Amniotic epithelial cell (primary cell): ENCODE measurements at places on chromosomes 1 and 21.

GRCh38 chr21:33412832-33413519 lies 9.8 kb downstream of the IFNGR2 start:
- DNase-seq = peak; percentile 27

GRCh38 chr1:227490001-227490400 lies 73.4 kb upstream of the ZNF678 start:
- no peak for DNase-seq

GRCh38 chr21:44506279-44507255 lies 33.4 kb downstream of the KRTAP10-1 start:
- no peak for DNase-seq

- DNase-seq = no peak
These were observed 11.7 kb downstream of the GADD45A start for GRCh38 chr1:67696708-67697107.

DNA sequence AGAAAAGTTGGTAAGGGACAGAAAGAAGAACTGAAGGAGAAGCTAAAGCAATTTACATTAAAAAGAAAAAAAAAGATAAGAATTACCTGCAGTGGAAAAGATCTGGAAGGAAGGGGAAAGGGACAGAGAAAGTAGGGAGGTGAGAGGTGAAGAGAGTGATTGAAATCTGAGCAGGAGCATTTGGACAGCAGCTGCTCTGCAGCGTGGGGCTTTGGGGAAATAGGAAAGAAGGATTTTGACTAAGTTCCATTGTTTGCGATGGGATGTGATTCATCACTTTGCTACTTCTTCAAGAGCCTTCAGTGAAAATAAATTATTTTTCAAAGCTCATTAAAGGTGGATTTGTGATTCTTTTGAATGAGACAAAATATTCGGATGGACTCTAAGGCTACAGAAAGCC lies 26.1 kb upstream of the NMNAT2 start:
- DNase-seq = no peak

DNA sequence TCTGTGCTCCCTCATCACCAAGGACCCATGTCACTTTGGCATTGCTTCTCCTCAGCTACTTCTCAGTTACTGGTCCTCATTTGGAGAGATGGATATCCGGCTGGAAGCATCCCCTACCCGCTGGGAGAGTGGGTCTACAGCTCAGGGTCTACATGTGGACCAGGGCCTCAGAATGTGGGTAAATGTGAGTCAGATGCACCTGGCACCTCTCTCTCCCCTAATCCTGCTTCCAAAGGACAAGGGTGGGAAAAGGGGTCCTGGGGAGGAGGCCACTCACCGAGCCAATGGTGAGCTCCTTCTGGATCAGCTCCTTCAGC lies 908 bp downstream of the S100A6 start:
- no peak for DNase-seq

DNA sequence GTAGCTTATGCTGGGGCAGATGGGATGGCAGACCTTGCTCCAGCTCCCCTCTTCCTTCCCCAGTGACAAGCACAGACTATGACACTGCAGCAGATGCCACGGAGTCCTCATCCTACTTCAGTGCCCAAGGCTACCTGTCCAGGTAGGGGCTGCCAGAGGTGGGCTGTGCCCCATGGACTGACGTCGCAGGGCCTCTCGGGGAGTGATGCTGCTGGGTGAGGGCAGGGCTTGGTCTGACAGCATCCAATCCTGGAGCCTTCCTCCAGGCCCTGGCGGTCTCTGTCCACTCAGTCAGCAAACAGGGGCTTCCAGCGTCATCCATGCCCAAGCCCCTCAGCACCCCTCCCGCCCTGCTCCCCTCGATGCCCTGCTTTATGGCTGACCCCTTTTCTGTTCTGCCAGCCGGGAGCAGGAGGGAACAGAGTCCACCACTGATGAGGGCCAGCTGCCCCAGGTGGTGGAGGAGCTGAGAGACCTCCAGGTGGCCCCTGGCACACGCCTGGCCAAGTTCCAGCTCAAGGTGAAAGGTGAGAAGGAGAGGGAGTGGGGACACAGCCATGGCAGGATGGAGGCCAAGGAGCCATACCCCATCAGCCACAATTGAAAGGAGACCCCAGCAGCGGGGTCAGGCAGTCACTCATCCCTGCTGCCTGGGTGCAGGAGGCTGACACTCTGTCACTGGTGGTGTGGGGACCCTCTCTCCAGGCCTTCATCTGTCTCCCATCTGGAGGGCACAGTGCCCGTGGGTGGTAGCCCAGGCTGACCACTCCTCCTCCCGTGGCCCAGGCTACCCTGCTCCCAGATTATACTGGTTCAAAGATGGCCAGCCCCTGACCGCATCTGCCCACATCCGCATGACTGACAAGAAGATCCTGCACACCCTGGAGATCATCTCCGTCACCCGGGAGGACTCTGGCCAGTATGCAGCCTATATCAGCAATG lies 73.6 kb downstream of the TRIM11 start:
- DNase-seq = no peak

GRCh38 chr21:33455686-33456446 lies 23.9 kb downstream of the TMEM50B start:
- no peak for DNase-seq

DNA sequence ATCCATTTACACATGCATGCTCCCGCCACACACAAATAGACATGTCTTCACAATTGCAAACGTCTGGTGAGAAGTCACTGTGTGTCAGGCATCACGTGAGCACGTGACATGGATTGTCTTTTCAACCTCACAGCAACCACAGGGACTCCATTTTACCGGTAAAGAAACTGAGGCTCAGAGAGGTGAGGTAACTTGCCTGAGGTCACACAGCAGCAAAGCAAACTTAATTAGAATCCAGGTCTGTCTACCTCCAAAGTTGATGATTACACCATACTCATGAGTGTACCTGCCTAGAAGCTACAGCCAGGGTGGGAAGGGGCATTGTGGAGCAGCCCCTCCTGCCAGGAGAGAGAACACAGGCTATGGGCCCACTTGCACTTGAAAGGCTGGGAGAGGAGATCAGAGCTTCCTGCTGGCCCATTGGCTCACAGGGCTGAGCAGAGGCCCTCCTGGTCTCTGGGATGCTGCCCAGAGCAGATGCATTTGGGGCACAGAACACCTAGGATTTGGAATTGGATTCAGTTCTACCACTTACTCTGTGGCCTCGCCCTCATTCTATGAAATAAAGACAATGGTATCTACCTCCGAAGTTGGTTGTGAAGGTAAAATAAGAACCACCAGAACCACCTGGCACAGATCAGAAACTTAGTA lies 44.4 kb upstream of the SELENON start:
- no peak for DNase-seq

- DNase-seq = peak; percentile 68
These were observed 13.3 kb downstream of the TRIM11 start for GRCh38 chr1:228393268-228393701.

- DNase-seq = no peak
These were observed 225.0 kb upstream of the RUNX1 start for GRCh38 chr21:35274090-35274489.

GRCh38 chr21:41900401-41900800 lies 21.3 kb upstream of the PRDM15 start:
- DNase-seq = no peak

DNA sequence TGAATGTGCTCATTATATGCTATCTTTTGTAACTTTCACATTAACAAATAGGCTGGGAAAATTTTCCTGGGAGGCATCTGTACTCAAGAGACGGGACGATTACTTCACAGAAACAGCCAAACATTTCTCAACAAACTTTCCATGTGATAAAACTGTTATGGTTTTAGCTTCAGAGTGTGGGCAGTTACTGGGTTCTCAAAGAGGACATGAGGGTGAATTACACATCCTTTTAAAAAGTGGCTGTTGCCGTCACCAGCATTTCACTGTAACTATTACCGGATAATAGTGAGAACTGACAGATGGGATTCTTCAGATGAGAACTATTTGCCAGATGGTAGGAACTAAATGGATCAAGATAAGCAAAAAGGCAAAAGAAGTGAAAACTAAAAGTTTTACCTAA lies 109.1 kb downstream of the APP start:
- peak; percentile 99 for DNase-seq

- peak; percentile 85 for DNase-seq
These were observed 154.2 kb upstream of the RUNX1 start for GRCh38 chr21:35203093-35203977.

GRCh38 chr21:33028773-33029384 lies 3.1 kb downstream of the OLIG2 start:
- DNase-seq = no peak

DNA sequence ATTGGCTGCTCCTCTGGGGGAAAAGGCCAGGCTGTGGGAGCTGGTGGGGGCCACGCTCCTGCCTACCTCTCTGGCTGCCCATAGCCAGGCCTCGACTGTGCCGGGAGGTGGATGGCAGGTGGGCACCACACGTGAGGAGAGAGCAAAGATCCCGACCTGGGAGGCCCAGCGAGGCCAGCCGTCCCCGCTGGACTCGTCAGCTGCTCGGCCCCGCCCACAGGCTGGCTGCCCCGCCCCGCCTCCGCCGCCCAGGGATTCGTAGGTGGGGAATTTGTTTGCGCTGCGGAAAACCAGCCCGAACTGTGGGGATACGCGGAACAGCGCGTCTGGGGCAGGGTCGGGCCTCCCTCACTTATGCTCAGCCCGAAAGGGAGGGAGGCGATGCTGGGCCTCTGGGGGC lies 31.7 kb downstream of the TP73 start:
- no peak for DNase-seq

GRCh38 chr1:54766726-54767125 lies 2.4 kb upstream of the PARS2 start:
- DNase-seq = no peak

- no peak for DNase-seq
These were observed 33.3 kb downstream of the EIF2D start for GRCh38 chr1:206578978-206579374.

- DNase-seq = peak; percentile 13
These were observed 47.2 kb downstream of the VPS26C start for GRCh38 chr21:37219761-37220432.

- DNase-seq = peak; percentile 28
These were observed 71.2 kb upstream of the HOOK1 start for GRCh38 chr1:59743324-59744091.

- DNase-seq = no peak
These were observed 330.8 kb downstream of the NPHP4 start for GRCh38 chr1:5661196-5662085.

DNA sequence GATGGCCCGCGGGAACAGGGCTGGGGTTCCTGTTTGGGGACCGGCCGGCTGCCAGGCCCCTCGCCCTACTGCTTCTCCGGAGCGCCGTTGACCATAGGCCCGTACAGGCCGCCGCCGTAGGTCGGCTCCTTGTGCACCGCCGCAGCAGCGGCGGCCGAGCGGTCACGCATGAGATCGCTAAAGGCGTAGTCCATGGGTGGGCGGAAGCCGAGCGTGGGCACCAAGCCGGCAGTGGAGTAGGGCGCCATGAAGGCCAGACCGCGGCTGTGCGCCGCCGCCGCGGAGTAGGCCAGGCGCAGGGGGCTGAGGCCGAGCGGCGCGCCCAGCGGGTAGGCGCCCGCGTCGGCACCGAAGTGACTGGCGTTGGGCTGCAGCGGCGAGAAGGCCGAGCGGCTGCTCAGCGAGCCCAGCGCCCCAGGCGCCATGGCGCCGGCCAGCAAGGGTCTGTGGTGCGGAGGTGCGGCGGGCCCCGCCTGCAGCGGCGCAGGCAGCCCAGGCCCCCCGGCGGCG lies 4.6 kb downstream of the DMRTA2 start:
- no peak for DNase-seq

GRCh38 chr1:7938070-7938469 lies 2.6 kb downstream of the TNFRSF9 start:
- DNase-seq = no peak

GRCh38 chr21:42174173-42174572 lies 44.8 kb upstream of the ABCG1 start:
- DNase-seq = no peak

GRCh38 chr1:166113630-166114029 lies 53.2 kb downstream of the FAM78B start:
- no peak for DNase-seq

GRCh38 chr21:14115646-14116045 lies 95.1 kb downstream of the LIPI start:
- DNase-seq = no peak

DNA sequence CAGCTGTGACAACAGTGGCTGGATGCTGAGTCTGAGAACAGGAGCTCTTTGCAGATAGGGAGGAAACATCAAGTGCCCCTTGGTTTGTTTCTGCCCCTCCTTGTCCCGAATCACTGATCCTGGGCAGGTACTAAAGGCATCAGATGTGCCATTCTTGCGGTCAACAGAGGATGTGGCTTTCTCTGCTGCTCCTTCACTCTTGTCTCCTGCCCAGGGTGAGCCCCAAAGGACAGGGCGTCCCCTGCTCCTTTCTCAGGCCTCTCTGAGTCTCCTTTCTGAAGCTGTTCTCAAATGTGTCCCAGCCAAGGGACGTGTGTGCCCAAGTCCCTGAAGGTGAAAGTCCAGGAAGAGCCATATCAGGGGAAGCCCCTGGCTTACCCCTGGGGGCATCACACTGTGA lies 31.7 kb downstream of the SLC37A1 start:
- no peak for DNase-seq

GRCh38 chr1:189149547-189150375 lies 1327.9 kb downstream of the BRINP3 start:
- DNase-seq = peak; percentile 52
